ENCODE measurements at places on chromosomes 3 and 15. TPM values are rescaled to one million over a fixed set of nuclear protein-coding genes. Genes with fewer than 3 reads are reported as not detected.

The HHLA2 gene
- 0.08 TPM for total RNA-seq

The CPA3 gene
- not detected for total RNA-seq

The RBMS3 gene
- total RNA-seq = 0.86 TPM

The PTX3 gene
- 0.78 TPM for total RNA-seq

The LNP1 gene
- 1.3 TPM for total RNA-seq

The SCN11A gene
- 0.02 TPM for total RNA-seq

The CTXN2 gene
- not detected for total RNA-seq

The SERINC4 gene
- not detected for total RNA-seq

The SH3GL3 gene
- 0.59 TPM for total RNA-seq

The CD200R1 gene
- total RNA-seq = 0.06 TPM

The COL7A1 gene
- total RNA-seq = 138 TPM

The NR2E3 gene
- not detected for total RNA-seq

The GCSAM gene
- total RNA-seq = not detected

The FANCD2OS gene
- not detected for total RNA-seq

The EAF1 gene
- 16.2 TPM for total RNA-seq

The CSPG5 gene
- 1.2 TPM for total RNA-seq
